Erythroblast (primary cell): ENCODE measurements at places on chromosomes 4 and X.

GRCh38 chr4:105061136-105061696 lies 85.5 kb upstream of the TET2 start:
- peak; percentile 40 for DNase-seq

GRCh38 chrX:40005292-40006011 lies 92.3 kb downstream of the BCOR start:
- DNase-seq = no peak

DNA sequence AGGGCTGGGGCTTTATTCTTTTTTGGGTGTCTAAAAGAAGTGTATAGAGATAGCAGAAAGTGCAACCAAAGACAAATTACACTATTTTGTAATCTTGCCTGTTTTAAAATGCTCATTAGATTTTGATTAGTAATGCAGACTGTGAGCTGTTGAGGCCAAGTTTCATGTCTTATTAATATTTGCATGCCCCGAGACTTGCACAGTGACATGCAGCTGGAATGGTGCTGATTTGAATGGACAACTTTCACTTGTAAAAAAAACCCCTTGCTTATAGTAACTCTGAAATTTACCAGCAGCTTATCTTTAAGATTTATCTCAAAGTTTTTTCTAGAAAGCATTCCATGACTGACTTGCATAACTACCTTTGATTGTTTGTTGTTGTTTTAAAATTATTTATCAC lies 835.1 kb upstream of the IGFBP7 start:
- DNase-seq = no peak

GRCh38 chr4:87851953-87852352 lies 19.2 kb downstream of the MEPE start:
- DNase-seq = no peak

DNA sequence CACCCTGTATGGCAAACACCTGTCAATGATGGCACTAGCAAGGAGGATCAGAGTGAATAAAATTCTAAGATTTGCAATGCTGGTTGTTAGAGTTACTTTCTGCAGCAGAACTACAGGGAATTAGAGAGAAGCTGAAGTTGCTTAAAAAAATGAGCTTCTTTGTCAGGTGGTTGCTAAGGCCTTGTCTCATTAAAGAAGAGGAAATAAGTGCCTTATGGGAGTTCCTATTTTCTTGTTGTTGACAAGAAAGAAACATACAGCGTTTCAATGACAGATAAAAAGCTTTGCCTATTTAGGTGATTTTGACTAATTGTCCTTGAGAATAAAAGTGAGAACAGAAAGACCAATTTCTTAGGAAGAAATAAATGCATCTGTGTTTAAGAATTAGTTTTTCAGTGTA lies 106.0 kb upstream of the ARHGAP24 start:
- DNase-seq = no peak

DNA sequence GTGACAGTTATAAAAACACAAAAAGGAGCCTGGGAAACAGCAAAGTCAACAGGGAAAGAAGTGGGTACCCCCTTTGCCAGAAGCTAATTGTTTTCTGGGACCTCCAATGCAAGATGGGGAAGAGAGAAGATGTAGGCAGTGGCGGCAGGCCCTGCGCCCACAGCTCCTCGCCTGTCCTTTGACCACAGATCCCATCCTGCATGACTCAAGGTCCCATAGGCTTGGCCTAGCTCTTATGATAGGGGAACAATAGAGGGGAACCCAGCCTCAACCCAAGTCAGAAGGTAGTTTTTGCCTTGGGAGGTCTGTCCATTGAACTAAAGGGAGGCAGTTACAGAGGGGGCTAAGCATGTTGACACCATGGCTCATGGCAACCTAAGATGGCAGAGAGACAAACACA lies 14.2 kb downstream of the ZMYM3 start:
- DNase-seq = no peak

- no peak for DNase-seq
Observed at GRCh38 chr4:36917413-36917812, 327.1 kb upstream of the NWD2 start.

DNA sequence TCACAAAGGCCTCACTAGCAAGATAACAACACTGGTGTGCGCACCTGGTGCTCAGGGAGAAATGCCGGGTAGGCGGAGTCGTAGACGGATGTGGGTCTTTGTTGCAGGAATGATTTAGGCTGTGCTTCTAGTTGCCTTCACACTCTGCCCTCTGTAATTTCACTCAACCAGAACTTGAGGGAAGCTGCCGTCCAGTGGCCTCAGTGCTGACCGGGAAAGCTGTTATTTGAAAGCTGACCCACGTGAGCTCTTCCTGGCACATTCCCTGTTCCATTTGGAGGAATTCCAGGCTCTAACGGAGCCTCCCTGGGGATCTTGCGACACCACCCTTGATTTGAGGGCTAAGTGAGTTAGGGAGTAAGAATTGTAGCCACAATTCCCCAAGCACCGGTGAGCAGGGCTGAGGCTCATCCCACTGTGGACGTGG lies 15.9 kb downstream of the SH3TC1 start:
- DNase-seq = no peak

DNA sequence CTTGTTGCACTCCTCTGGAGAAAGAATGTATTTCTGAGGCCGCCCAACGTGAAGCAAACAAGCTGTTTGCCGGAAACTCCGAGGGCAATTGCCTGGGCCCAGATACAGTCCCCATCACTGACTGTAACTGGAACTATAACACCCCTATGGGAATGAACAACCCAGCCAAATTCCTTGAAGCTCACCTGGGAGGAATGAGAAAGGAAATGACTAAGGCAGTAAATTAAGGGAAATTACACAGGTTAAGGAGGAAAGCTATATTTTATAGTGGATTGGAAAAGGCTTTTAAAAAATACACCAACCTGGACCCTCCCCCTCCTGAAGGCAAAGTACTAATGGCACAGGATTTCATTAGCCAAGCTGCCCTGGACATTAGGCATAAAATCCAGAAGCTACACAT lies 11.7 kb upstream of the HERC5 start:
- DNase-seq = no peak

GRCh38 chr4:153453402-153453801 lies 12.8 kb upstream of the TMEM131L start:
- DNase-seq = no peak

DNA sequence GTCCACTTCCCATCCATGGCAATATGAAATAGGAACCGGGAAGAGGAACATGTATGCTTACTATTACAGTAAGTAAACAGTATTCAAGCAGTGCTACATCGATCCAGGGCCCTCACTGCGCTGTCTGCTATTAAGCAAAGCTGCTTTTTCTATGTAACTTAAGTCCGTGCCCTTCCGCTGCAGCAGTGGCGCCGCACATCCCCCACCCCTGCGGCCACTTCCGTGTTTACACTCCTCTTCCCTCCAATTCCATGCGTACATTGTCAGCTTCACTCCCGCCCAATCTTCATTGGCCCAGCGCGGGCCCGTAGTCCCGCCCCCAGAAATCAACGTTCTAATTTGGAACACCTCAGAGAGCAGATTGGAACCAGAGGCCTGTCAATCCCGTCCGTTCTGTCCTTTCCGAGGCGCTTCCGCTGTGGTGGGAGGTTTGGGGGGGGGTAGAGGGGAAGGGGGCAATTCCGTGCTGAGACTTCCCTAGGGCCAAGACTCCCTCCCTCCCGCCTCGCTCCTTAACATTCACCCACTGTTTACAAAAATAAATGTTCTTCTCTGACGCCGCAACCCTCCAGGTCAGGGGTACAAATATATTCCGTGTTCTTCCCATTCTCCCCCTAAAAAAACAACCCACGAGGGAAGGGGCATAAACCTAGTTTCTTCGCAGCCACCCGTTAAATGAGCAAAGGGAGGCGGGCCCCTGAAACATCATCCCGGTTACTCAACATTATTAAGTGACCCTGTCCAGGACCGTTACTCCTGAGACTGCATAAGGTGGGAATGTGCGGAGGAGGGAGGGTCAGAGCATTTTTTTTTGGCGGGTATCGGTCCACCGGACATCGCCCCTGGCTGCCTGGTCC lies 67.4 kb downstream of the NOCT start:
- peak; percentile 96 for DNase-seq

GRCh38 chr4:7037425-7037824 lies 5.7 kb upstream of the TADA2B start:
- DNase-seq = no peak

GRCh38 chr4:159368320-159368719 lies 265.4 kb downstream of the RAPGEF2 start:
- DNase-seq = no peak

DNA sequence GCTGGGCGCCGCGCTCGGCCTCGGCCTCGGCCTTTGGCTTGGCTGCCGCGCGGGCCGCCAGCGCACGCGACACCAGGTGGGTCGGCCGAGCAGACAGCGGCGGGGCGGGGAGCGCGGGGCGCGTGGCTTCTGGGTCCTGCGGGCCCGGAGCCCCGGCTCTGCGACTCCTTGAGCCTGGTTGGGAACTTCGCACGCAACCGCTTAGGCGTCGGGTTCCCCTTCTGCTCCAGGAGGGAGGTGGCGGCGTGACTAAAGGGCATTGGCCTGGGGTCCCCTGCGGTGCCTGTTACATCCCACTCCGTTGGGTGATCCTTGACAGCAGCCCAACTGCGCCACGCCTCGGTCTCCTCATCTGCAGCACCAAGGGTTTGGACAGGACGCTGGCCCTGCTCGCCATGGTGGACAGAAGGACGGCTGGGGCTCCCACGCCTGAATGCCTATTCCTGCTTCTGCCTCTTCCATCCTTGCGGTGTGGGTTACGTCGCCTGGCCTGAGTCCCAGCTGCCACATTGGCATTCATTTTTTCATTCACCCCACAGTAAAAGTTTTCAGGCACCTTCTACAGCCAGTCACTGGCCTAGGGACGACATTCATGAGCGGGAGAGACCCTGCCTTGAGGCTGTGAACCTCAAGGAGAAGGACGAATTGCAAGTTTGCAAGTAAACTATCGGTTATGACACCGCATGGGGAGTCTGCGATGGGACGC lies 631 bp downstream of the EVC start:
- no peak for DNase-seq

DNA sequence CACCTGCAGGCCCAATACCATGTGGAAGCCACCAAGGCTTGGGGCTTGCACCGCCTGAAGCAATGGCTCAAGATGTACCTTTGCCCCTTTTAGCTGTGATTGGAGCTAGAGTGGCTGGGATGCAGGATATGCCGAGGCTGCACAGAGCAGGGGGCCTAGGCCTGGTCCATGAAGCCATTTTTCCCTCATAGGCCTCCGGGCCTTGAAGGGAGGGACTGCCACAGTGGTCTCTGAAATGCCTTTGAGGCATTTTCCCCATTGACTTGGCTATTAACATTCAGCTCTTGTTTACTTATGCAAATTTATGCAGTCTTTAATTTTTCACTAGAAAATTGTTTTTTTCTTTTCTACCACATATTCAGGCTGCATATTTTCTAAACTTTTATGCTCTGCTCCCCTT lies 203.2 kb upstream of the HHIP start:
- no peak for DNase-seq

DNA sequence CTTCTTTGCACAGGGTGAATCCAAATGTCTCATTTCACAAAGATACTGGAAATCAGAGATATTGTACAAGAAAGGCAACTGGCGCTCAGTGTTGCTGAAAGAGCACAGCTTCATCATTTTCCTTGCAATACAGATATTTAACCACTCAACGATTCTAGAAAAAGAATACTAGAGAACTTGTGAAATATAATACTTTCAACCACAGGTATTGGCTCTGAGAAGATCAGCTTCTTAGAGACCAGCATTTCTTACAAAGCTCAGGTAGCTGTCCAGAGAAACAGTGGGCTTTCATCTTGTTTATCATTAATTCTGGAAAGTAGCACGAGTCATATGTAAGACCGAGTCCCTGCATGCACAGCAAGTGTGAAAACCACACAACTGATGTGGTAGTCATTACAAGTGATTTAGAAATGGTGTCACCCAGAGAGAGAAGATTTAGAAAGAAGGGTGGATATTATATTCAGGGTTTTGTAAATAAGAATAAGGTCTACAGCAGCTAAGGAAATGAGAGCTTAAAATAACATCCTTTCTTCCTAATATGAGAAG lies 7.8 kb upstream of the PPARGC1A start:
- DNase-seq = no peak

DNA sequence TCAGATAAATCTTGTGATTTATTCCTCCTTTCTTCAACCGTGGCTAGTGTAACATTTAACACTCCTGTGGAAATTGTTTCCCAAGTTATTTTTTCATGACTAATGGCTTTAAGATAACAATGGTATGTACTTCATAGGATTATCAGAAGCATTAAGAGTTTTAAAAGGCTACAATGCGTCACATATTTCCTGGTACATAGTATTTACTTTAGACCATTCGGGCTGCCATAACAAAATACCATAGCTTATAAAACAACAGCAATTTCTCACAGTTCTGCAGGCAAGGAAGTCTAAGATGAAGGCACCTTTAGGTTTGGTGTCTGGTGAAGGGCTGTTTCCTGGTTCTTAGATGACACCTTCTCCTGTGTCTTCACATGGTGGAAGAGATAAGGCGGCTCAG lies 158.6 kb downstream of the PAPSS1 start:
- no peak for DNase-seq

DNA sequence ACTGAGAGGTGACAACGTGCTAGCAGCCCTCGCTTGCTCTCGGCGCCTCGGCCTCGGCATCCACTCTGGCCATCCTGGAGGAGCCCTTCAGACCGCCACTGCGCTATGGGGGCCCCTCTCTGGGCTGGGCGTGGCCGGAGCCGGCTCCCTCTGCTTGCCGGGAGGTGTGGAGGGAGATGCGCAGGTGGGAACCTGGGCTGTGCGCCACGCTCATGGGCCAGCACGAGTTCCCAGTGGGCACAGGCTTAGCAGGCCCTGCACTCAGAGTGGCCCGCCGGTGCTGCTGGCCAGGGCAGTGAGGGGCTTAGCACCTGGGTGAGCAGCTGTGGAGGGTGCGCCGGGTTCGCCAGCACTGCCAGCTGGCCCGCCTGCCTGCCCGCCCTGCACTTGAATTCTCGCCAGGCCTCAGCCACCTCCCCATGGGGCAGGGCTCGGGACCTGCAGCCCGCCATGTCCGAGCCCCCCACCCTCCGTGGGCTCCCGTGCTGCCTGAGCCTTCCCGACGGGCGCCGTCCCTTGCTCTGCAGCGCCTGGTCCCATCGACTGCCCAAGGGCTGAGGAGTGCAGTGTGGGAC lies 148.0 kb downstream of the RAPGEF2 start:
- no peak for DNase-seq

GRCh38 chrX:70092247-70092646 lies 30.0 kb downstream of the OTUD6A start:
- no peak for DNase-seq

DNA sequence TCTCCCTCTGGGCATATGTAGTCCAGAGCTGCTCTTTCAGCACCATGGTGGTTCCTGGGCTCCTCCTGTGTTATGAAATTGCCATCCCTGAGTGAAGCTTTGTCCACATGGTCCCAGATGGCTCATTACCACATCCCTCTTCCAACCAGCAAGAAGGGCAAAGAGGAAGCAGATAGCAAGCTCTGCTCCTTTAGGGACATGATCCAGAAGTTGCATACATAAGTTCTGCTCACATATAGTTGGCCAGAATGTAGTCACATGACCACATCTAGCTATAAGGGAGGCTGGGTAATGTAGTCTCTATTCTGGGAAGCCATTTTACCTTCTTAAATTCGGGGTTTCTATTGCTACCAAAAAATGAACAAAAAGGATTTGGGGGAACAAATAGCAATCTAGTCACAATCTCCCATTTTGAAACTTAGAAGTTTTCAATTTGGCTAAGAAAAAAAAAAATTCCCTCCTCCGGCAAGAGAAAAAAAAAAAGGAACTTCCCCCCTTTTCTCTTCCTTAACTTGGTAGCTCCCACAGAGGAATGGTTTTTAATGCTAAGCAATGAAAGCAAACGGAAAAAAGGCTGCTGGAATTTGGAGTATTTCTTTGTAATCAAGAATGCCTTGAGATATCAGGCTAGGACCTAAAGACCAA lies 88.2 kb upstream of the USP9X start:
- peak; percentile 68 for DNase-seq
